ENCODE measurements at places on chromosomes 13 and 19. TPM values are rescaled to one million over a fixed set of nuclear protein-coding genes. Genes with fewer than 3 reads are reported as not detected.

PRR22 gene
- polyA plus RNA-seq: 3.0 TPM

- no peak for DNase-seq
Observed at GRCh38 chr13:84118839-84119409, 236.7 kb upstream of the SLITRK1 start.

GRCh38 chr19:16376649-16377048 is 52.0 kb downstream of the KLF2 start:
- no peak for DNase-seq

- no peak for DNase-seq
Observed at GRCh38 chr13:95636853-95637252, 7.7 kb downstream of the DZIP1 start.

DNA sequence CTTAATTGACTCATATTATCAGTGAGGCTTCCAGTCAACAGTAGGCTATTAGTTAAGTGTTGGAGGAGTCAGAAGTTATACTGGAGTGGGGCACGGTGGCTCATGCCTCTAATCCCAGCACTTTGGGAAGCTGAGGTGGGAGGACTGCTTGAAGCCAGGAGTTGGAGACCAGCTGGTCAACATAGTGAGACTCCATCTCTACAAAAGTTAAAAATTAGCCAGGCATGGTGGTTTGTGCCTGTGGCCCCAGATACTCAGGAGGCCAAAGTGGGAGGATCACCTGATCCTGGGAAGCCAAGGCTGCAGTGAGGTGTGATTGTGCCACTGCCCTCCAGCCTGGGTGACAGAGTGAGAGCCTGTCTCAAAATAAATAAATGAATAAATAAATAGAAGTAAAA is 53.2 kb downstream of the COMP start:
- no peak for DNase-seq

- peak; percentile 58 for DNase-seq
Observed at GRCh38 chr13:38398711-38399493, 49.3 kb downstream of the UFM1 start.

- DNase-seq: no peak
Observed at GRCh38 chr19:12937093-12937926, 1.1 kb upstream of the CALR start.

DNA sequence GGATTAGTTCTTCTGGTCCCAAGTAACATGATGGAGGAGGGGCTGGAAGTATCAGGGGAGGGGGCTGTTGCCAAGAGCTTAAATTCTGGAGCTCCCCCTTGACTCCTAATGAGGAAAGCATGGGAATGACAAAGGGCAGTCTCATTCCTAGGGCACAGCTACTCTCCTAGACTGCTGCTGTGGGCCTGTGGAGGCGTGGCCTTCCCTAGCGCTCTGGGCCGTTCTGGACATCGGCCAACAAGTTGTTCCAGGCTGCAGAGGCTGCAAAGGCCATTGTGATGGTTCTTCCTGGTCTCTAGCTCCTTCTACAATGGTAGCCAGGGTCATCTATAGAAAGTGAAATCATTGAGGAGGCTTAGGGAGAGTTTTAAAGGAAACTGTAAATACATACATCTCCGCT is 916.6 kb downstream of the DIAPH3 start:
- no peak for DNase-seq

All from renal pelvis (tissue), 12 donors.